Caco-2 (cell line): ENCODE measurements at places on chromosomes 11 and 22. TPM values are rescaled to one million over a fixed set of nuclear protein-coding genes. Genes with fewer than 3 reads are reported as not detected.

- DNase-seq: no peak
Observed at GRCh38 chr11:21640491-21640890, 552.4 kb upstream of the ANO5 start.

Gene F2
- 51.8 and 60.0 TPM in 2 replicates for total RNA-seq

- DNase-seq: no peak
Observed at GRCh38 chr11:122038543-122038942, 77.5 kb downstream of the BLID start.

Gene FGF4
- not detected in 2 replicates for total RNA-seq

- DNase-seq: no peak
Observed at GRCh38 chr11:16846305-16846704, 107.9 kb downstream of the C11orf58 start.

DNA sequence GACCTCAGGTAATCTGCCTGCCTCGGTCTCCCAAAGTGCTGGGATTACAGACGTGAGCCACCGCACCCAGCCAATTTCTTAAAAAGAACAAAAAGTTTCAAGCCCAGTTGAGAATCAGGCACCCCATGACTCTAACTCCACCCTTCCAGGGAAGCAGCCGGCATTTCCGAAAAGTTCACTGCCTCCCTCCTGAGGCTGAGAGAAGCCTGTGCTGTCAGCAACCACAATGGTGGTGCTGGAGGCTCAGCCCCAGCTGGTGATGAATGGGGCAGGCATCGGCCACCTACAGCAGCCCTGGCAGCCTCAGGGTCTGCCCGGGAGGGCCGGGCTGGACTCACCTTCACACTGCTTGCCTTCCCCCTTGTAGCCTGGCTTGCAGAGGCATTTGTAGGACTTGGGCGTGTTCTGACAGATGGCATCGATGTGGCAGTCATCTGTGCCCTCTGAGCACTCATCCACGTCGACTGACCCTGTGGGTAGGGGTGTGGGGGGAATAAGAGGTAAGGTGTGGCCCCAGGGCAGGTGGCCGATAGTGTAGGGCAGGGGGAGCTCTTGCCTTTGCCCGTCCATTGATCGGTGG, 4.3 kb downstream of the SCUBE1 start:
- DNase-seq: no peak

Gene ST14
- total RNA-seq: 298 and 304 TPM in 2 replicates

GRCh38 chr22:32897400-32897799, 95.9 kb downstream of the TIMP3 start:
- DNase-seq: no peak

Gene PNPLA5
- not detected in 2 replicates for total RNA-seq

Gene ART1
- not detected in 2 replicates for total RNA-seq

DNA sequence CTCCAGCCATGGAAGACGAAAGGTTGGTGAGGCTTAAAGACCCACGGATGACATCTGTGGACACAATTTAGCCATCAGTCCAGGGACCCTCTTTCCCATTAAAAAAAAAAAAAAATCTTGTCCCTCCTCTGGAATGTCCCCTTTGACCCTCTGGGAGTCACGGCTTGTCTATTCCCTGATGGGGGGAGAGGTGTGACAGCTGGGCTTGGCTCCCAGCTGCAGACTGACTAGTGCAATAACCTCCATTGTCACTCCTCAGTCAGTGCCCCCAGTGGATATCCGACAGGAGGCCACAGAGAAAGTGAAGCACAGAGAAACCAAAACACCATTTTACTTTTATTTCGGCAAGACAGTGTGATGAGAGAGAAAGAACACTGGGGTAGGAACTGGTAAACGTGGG, 2.7 kb upstream of the VSIG2 start:
- no peak for DNase-seq

DNA sequence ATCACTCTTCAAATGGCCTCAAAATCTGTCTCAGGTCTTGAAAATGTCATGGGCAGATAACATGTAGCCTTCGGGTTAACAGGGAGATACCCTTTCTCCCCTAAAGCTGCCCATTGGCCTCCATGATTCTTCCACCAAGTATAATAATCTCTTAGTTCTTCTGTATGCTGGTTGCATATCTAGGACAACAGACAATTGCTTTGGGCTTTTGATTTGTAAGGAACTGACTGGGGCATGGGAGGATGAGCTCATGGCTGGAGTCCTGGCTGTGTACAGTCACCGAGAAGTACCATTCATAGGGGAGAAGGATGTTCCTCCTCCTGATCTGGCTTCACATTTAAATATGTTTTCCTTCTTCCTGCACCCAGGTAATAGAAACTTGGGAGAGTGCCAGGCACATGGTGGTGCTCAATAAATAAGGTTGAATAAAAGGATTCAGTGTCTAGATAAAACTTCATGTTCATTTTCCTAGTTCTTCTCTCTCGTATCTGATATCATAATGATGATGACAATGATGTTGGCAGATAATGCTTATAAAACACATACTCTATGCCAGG, 2.8 kb upstream of the AMPD3 start:
- DNase-seq: no peak

- no peak for DNase-seq
Observed at GRCh38 chr22:32854351-32854804, 52.9 kb downstream of the TIMP3 start.
